ENCODE measurements at places on chromosomes 2 and 18.

- no peak for DNase-seq
Measured at GRCh38 chr2:203636588-203637470, 69.6 kb upstream of the CD28 start.

GRCh38 chr18:61323951-61324350, 9.3 kb upstream of the CDH20 start:
- DNase-seq, result no peak

DNA sequence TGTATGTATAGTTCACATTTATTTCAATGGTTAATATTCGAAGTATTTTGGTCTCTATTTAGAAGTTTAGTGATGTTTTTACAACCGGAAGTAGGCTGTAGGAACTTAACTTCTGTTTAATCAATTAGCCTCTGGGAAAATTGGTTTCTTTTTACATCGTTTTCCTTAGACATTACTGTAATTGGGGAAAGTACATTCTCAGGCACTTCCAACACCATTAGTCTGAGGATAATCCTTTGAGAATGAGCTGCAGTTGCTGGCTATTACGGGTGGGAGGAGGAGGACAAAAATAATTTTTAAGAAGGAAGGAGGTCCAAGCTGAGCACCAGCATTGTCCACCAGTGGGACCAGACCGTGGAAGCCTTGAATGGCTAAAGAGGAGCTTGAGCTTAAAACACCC, 70.4 kb upstream of the ST3GAL5 start:
- DNase-seq, result no peak

- no peak for DNase-seq
Measured at GRCh38 chr2:181896286-181896685, 4.8 kb downstream of the ITPRID2 start.

GRCh38 chr2:220705678-220706077, 866.4 kb downstream of the EPHA4 start:
- no peak for DNase-seq

GRCh38 chr2:208335-208734, 55.5 kb downstream of the SH3YL1 start:
- no peak for DNase-seq

GRCh38 chr18:5155218-5155906, 41.7 kb downstream of the AKAIN1 start:
- no peak for DNase-seq

DNA sequence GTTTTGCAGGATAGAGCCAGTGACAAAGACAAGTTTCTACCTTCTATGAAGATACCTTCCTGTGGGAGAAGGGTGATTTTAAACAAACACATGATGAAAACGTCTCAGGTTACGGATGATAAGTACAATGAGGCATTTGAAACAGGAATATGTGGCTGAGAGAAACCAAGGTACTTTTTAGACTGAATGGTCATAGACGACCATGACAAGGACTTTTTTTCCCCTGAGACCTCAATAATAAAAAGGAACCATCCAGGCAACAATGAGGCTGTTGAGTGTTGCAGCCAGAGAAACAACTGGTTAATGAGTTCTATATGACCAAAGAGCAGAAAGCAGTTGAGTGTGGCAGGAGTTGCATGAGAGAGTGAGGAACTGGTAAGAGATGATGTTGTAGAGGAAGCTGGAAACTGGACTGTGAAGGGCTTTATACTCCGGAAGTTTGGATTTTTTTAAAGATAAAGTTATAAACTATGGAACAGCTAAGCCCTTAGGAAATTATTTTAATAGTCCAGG, 306.1 kb upstream of the CYRIA start:
- no peak for DNase-seq

DNA sequence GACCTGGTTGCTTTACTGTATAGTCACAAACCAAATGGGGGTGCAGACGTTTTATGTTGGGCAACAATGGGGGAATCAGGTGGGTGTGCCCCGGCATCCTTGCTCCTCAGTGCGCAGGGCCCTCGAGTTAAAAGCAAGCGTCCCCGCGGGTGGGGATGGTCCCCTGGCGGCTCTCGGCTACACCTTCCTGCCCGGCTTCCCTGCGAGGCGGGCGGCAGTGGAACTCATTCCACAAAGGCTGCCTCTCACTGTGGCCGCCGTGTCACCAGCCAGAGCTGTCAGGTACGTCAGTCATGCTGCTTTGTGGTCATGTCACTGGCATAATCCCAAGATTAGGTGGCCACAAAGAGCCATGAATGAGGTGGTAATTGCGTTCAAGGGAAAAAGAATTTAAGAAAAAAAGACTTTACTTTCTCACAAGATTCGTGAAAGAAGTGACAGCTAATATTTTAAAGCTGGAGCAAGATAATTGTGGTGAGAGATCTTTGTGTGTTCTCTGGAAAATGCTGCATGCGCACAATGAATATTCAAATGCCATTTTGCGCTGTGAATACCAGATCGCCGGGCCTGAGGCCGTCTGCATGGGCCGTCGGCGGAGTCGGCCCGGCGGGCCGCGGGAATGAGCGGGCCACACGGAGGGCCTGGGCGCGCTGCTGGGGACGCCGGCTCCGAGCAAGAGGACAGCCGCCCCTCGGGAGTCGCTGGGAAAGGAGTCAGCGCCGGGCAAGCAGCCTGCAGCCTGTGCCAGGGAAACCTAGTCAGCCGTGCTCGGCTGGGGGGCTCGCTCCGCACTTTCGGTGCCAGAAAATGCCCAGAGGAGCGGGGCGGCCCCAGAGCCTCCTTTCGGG, 82.3 kb upstream of the LDLRAD4 start:
- DNase-seq, result no peak

- no peak for DNase-seq
Measured at GRCh38 chr18:35283923-35284794, 5.9 kb downstream of the ZSCAN30 start.

GRCh38 chr2:100615471-100615870, 52.7 kb downstream of the PDCL3 start:
- DNase-seq, result no peak

DNA sequence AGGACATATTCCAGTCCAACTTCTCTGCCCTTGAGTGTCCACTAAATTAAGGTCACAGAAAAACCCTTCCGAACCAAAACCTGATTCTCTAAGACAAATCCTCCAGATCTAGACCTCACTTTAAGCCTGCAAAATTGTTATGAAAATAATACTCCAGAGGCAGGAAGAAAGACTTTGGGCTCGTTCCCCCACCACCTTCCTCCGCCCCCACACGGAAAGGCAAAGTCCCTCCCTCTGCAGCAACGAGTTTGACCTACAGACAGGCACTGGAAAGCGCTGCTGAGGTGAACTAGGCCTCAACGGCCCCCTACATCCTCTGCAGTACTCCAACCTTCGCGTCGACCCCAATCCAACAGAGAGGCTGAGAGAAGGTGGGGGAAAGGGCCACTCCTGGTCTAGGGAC, 808 bp downstream of the ATP5MC3 start:
- peak; percentile 20 for DNase-seq

- no peak for DNase-seq
Measured at GRCh38 chr18:39314595-39314994, 1749.0 kb upstream of the CELF4 start.

DNA sequence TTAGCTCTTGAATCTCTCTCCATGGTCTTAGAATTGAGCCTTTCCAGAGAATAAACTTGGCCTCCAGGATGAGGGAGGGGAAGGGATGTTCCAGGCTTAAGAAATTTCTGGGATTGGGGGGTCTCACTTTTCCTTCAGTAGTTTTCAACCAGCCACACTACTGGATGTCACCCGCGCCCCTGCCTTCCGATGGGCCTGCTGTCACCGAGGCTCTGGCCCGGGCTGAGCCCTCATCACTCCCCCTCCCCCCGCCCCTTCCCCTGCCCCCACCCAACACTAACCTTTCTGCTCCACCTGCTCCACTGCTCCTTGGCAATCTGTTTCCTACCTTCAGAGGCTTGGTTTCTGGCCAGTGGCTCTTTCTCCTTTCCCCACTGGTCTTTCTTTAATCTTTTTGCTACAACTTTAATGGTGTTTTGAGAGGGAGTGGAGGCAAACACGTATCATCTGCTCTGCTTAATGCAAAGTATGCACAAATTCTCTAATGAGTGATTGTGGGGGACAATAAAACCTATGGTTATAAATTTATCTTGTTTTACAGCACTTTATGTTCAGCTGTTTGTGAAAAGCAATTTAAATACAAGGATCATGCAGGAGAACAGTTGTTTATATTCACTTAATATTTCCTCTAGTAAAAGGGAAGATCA, 155.1 kb downstream of the WDSUB1 start:
- DNase-seq, result no peak
